NCI-H1930 (cell line): ENCODE measurements at places on chromosomes 2 and 18.

DNA sequence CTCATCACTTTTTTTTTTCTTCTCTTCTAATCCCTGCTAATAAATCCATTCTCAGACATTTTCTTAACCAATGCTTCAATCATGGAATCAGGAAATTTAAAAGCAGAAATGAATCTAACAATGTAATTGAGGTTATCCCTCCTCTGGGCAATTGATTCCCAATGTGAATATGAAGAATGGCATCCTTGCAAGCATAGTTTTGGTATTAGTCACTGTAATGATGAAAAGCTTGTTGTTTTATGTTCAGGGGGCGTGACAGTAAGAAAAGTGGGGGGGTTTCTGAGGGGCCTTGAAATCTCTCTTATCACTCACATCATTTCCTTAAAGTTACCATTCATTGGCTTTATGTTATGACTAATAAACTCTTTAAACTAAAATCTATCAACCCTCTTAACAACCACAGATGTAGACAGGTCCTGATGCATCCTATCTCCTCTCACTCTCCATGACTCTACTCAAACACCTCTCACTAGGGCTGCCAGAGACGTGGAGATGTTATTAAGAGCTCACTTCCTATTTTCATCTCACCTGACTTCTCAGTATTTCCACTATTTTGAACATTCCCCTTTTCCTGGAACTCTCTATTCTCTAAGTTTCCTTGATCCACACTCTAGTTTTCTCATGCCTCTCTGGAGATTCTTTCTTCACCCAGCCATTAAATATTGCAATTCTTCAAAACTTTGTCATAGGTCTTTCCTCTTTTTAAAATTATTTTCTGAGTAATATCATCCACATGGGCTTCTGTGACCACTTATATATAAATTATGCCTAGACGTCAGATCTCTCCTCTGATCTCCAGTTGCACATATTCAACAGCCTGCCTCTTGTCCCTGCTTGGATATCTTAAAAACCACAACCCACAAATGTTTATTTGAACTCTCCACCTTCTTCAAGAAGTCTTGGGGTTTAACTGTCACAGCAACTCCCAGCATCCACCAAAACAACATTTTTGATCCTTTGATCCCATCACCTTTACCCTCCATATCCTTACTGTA lies 332.9 kb downstream of the CDH2 start:
- DNase-seq = no peak

GRCh38 chr18:25743646-25744151 lies 346.7 kb downstream of the SS18 start:
- no peak for DNase-seq

GRCh38 chr2:73063909-73064875 lies 7.3 kb downstream of the SFXN5 start:
- DNase-seq = no peak

DNA sequence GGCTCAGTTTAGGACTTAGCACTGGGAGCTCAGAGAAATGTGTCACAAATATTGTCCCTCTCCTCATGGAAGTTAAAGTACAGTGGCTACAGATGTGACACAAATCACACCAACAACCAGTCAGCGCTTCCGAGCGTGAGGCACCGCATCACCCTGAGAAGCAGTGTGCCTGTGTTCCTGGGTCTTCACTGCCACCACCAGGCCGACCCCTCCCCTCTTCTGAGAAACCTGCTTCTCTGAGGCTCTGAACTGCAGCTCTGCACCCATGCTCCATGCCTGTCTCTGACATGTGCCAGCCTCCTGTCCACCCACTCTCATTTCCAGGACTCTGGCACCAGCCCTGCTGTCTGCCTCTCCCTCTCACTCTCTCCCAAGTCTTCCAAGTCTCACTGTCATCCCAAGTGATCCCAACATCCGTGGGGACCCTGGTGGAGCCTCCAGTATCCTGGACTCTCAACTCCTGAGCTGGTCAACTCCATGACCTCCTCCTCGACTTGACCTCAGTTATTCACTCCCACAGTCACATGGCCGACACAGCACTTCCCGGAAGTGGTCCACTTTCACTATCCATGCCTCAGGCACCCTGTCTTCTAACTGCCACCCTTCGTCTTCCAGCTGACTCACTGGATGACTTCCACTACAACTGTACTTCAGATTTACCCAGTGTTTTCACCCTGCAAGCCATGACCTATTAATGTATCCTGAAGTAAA lies 73.5 kb downstream of the FBXO15 start:
- no peak for DNase-seq

DNA sequence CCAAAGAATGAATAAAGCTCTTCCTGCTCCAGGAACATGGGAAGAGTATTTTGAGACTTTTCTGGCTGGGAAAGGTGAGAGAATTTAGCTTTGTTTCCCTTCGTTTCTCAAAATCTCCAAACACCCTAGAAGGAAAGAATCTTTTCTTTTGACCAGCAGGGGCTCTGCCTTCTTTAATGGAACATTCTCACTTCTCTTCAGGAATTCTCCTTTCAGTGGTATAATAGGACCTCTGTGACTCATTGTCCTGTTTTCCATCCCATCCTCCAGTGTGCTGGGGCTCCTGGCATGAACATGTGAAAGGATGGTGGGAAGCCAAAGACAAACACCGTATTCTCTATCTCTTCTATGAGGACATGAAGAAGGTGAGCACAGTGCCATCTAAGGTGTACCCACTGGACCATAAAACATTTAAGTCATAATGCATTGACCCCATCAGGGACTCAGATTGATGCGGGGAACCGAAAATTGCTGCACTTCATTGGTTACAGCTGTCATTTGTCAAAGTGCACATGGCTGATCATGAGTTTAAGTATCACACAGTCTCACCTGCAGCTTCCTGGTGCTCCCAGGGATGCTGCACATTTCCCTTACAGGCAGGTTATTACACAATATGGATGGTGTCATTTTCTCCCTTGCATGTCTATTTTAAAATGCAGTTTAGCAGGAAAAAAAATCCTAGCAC lies 5.5 kb downstream of the SULT1C4 start:
- no peak for DNase-seq

GRCh38 chr2:129885735-129886134 lies 93.7 kb upstream of the RAB6C start:
- DNase-seq = peak; percentile 6

GRCh38 chr18:32896776-32897547 lies 124.1 kb upstream of the KLHL14 start:
- DNase-seq = no peak

DNA sequence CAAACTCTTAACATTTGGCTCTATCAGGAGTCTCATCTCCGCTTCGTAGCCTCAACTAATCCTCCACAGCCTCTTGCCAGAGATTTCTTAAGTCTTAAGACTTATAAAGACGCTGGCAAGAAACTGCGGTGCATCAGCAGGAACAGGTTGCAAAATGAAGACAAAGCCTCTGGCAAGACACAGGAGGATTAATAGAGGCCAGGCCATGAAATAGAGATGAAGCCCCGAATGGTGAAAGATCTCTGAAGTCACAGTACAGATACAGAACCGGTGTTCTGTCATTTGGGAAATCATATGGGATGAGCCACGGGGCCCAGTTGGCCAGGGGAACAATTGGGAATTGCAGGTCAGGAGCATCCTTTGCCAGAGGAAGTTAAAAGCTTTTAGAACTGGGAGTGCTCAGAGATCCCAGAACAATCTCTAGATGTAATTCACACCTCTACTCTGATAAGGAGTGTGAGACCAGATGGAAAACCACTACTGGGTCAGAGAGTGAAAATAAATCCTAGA lies 190.9 kb upstream of the FOSL2 start:
- no peak for DNase-seq

DNA sequence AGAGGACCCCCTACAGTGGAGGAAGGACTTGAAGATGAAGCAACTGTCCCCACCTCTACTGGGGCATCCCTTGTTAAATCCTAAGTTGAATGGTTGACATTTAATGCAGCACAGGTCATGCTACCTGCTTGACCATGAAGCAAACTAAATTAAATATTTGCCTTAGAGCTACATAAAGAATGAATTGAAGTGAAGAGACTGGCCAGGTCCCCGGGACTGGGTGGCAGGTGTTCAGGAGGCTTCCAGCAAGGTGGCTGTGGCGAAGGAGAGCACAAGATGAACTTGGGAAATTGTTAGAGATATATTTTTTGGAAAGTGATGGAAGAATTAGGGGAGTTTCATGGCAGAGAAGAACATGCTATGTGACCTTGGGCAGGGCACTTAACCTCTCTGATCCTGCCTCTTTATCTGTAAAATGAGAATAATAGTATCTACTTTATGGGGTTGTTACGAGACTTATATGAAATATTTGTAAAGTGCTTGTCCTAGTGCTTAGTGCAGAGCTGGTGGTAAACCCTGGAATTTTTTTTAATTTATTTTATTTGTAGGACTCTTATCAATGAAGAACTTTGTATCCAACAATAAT lies 37.3 kb downstream of the EFR3B start:
- no peak for DNase-seq

GRCh38 chr2:219294356-219295351 lies 14.5 kb downstream of the PTPRN start:
- peak; percentile 82 for DNase-seq

GRCh38 chr18:75592527-75592926 lies 165.0 kb upstream of the SMIM21 start:
- no peak for DNase-seq

- no peak for DNase-seq
These were observed 594 bp downstream of the ITM2C start for GRCh38 chr2:230865307-230865765.

- no peak for DNase-seq
These were observed 49.7 kb upstream of the RAPH1 start for GRCh38 chr2:203584784-203585183.

DNA sequence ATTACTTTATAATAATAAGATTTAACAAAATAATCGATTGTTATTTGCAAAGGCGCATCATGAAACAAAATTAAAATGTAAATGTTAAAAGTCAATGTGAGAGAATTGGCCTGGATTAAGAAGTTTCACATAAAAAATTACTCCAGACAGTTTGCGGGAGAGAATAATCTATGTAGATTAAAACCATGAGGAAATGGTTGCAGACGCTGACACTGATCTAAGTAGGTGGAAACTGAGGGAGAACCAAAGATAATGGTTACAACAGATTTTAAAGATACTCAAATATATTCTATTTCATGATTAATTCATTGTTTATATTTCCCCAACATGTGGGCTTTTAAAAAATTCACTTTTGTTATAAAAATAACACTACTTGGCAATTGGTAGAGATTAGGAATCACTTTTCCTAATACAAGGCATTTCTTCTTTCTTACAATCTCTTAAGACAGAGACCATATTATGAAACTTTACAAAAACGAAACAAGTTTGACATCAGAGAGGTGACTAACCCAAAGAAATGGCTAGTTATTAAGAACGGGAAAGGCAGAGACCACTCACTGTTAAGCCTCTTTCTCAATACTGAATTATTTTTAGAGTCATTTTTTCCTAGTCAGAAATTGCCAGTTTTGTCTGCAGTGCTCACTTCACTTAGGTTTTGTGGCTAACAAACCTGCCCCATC lies 1.6 kb downstream of the KANSL1L start:
- no peak for DNase-seq

- DNase-seq = no peak
These were observed 281.5 kb downstream of the EN1 start for GRCh38 chr2:118565786-118566540.

GRCh38 chr18:3715231-3716080 lies 265.5 kb downstream of the TGIF1 start:
- peak; percentile 69 for DNase-seq

GRCh38 chr2:234373060-234373459 lies 123.8 kb downstream of the ARL4C start:
- DNase-seq = no peak

GRCh38 chr18:23690505-23691068 lies 1.3 kb downstream of the LAMA3 start:
- DNase-seq = no peak

GRCh38 chr18:54134053-54134452 lies 90.4 kb downstream of the MBD2 start:
- DNase-seq = no peak

DNA sequence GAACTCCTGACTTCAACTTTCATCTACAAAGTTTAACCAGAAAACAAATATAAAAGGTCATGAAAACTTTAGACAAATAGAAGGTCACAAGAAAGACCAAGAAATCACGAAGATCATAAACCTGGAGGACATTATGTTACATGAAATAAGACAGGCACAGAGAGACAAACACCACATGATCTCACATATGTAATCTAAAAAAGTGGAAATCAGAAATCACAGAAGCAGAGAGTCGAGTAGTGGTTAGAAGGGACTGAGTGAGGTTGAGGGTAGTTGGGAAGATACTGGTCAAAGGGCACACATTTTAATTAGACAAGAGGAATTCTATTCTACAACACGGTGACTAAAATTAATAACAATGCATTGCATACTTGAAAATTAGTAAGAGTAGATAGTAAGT lies 1.4 kb downstream of the GCFC2 start:
- DNase-seq = no peak

- no peak for DNase-seq
These were observed 221.5 kb upstream of the SLC35G4 start for GRCh38 chr18:11387880-11388279.

DNA sequence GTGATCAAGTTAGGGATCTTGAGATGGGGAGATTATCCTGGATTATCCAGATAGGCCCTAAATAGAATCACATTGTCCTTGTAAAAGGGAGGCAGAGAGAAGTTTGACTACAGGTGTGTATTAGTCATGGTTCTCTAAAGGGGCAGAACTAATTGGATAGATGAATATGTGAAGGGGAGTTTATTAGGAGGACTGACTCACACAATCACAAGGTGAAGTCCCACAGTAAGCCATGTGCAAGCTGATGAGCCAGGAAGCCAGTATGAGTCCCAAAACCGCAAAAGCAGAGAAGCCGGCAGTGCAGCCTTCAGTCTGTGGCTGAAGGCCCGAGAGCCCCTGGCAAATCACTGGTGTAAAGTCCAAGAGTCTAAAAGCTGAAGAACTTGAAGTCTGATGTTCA lies 275.8 kb downstream of the KCNS3 start:
- DNase-seq = no peak

DNA sequence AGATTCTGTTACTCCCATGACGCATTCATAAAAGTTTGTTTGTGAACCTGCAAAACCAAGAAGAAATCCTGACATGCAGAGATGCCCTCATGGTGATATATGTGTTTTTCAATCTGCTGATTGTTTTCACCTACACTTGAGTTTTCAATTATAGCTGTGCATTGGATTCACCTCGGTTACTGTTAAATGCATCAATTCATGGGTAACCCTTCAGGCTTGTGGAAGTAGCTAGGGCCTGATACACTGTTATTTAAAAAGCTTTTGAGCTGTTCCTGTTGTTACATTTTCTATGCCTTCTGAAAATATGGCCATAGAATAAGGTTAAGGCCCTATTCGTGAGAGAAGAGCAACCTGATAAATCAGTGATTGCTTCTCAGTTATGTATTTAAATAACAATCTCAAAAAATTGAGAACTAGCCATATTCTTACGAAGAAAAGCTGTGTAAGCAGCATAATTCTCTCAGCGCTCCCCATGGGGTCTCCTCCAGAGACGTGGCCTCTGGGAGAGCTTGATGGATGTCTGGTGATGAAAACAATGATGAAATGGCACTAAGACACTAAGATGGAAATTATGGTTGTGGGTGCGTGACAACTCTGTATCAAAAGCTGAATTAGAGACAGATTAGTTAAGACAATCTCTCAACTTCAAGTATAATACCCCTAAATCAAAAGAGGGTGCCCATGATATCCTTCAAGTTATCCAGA lies 60.5 kb downstream of the RIT2 start:
- DNase-seq = no peak

- DNase-seq = no peak
These were observed 1.5 kb upstream of the RUFY4 start for GRCh38 chr2:218067523-218067922.

GRCh38 chr18:48168861-48169260 lies 238.4 kb upstream of the SMAD2 start:
- DNase-seq = no peak
